ENCODE measurements at places on chromosomes 6 and 20.

GRCh38 chr6:108944071-108944470 lies 95.8 kb downstream of the ARMC2 start:
- no peak for DNase-seq

DNA sequence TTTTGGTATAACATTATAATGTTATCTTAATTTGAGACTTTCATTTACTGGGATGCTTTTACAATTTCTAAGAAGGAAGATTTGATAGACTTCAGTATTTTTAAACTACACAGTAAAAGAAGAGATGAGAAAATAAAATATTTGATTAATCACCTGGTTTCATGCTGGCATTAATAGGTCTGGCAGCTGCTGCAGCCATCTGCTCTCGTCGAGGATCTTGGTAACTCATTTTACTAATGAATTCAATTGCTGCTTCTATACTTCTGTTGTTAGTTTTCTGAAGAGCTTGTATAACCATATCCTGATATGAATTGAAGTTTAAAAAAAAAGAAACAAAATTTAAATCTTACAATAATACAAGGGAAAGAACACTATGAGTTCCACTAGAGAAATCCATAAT lies 23.0 kb downstream of the LATS1 start:
- DNase-seq, result no peak

DNA sequence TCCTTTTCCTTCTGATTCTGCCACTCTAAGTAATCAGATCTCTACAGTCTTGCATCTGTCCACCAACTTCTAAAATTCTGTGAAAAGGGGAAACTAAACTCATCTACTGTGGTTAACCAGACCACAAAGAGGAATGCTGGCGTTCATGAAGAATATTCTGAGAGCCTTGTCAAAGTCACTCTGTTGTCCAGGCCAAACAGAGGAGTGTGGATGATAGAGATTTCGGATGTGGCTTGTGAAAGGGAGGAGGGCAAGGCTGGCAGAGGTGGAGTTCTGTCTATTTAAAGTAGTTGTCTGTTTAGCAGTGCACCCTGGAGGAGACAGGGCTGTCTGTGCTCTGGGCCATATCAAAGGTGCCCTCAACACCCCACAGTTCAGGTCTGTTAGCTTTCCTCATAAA lies 33.9 kb downstream of the CCN2 start:
- DNase-seq, result no peak

DNA sequence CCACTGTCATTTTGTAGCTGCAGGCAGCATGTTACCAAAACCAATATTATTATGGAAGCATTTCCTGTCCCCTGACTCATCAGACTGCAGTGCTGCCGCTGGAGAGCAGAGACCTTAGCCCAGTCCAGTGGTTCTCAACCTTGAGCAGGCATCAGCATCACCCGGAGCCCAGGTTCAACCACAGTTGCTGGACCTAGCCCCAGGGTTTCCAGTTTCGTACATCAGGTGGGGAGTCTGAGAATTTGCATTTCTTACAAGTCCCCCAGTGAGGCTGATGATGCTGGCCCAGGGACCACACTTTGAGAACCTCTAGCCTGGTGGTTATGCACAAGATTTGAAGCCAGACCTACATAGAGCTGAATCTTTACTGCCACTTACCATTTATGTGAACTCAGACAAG lies 47.3 kb downstream of the LY86 start:
- DNase-seq, result no peak

GRCh38 chr6:145087034-145087433 lies 648.3 kb downstream of the EPM2A start:
- DNase-seq, result peak; percentile 55

All from non-pigmented ciliary epithelial cell (primary cell).